ENCODE measurements at places on chromosomes 7 and 10.

- DNase-seq, result no peak
These were observed 105.0 kb downstream of the TES start for GRCh38 chr7:116315293-116315692.

- DNase-seq, result peak; percentile 49
These were observed 44.5 kb downstream of the STARD3NL start for GRCh38 chr7:38222481-38223096.

GRCh38 chr7:115435178-115435577 lies 513.3 kb downstream of the MDFIC start:
- DNase-seq, result no peak

GRCh38 chr7:87810130-87810529 lies 66.0 kb downstream of the SLC25A40 start:
- no peak for DNase-seq

DNA sequence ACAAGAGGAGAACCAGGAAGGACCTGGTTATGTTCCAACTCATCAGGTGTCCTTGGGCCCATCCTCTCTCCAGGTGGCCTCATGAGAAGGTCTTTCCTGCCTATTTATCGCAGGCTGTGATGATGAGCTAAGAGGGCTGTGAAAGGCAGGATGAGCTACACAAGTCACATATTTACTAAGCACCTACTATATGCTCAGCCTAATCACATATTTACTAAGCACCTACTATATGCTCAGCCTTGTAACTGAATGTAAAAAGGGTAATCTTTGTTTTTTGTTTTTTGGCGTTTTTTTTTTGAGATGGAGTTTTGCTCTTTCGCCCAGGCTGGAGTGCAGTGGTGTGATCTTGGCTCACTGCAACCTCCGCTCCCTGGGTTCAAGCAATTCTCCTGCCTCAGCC lies 44.2 kb upstream of the NPFFR1 start:
- no peak for DNase-seq

DNA sequence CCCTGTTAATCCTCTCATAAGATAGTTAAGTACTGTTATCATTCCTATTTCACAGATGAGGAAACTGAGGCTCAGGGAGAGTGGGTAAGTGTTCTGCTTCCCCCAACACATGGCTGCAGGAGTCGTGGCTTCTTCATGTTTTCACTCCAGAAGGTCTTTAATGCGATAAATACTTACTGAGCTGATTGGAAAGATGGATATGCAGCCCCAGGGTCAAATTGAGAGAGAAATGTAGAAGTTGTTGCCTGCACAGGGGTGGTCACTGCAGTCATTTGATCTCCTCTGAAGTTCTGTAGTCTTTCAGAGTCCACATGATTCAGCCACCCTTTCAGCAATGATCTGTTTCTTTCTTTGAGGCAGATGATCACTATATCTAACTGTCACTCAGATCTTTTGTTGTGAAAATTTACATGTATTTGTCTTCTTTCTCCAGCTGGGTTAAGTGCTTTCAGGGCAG lies 29.3 kb downstream of the CRCP start:
- DNase-seq, result no peak

DNA sequence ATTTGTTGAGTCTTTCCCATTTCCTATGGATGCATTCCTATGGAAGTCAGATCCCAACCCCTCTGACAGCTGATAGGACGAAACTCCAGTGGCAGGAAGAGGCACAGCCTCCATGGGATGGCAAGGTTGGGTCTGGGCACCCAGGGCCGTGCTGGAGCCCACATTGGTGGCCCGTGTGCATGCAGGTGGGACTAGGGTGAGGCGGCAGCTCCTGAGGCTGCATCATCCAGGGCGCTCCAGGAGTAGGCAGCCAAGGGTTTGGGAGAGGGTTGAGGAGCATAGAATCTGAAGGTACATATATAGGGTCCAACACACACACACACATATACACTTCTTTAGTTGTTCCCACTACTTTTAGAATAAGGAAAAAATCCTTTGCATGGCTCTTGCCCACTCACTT lies 81.4 kb upstream of the BMPER start:
- DNase-seq, result no peak

DNA sequence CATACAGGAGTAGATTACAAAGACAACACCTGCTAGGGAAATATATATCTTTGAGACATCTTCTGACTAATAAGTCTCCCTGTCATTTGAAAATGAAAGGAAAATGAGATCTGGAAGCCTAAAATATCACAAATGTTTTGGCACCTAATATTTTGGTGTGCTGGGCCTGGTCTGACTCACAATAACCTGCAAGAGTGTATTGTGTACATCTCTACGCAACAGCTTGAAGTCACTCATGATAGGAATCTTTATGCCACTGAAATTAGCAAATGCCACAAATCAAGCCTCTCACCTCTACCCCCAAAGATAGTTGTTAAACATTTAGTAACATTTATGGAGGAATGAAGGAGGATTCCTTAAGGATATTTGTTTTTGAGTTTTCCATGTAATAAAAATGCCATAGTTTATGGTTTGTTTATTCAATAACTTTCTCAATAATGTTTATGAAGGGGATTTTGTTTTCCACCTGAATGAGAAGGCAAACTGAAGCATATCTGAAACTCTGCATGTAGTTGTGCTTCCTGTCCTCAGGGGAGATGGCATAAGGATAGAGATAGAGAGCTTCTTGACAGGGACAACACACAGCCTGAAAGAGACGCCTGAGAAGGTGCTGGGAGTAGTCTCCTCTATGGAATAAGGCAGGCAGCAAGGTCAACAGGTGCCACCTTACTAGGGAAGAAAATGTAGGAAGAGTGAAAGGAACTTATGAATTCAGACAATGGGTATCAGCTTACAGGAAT lies 197.4 kb downstream of the AHR start:
- no peak for DNase-seq

GRCh38 chr7:1325646-1326510 lies 93.2 kb downstream of the UNCX start:
- no peak for DNase-seq

GRCh38 chr7:28533731-28534531 lies 121.6 kb downstream of the CREB5 start:
- no peak for DNase-seq

DNA sequence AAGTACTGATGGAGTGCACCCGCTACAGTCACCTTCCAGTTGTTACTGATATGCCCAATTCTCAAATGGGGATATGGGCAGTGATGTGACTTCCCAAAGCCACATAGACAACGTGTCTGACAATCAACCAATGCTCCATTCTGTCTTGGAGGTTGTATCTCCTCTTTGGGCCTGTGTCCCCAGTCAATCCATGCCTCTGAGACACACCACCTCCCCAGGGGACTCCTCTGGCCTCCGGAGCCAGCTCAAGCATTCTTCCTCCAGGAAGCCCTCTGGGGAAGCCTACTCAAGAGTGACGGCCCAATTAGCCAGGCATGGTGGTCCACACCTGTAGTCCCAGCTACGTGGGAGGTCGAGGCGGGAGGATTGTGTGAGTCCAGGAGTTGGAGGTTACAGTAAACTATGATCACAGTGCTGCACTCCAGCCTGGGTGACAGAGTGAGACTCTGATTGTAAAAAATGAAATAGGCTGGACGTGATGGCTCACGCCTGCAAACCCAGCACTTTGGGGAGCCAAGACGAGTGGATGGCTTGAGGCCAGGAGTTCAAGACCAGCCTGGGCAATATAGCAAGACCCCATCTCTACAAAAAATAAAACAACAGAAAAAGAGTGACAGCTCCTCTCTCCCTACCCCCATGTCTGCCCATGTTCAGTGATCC lies 99.5 kb upstream of the TNRC18 start:
- no peak for DNase-seq

GRCh38 chr7:101218236-101219125 lies 516 bp downstream of the ZNHIT1 start:
- DNase-seq, result no peak

DNA sequence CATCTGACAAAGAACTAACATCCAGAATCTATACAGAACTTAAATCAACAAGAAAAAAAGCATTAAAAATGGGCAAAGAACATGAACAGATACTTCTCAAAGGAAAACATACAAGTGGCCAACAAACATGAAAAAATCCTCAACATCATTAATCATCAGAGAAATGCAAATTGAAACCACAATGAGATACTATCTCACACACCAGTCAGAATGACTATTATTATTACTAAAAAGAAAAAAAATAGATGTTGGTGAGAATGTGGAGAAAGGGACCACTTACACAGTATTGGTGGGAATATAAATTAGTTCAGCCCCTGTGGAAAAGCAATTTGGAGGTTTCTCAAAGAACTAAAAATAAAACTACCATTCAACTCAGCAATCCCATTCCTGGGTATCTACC lies 89.1 kb upstream of the ADO start:
- no peak for DNase-seq

- DNase-seq, result peak; percentile 23
These were observed 14.4 kb upstream of the STK17A start for GRCh38 chr7:43568529-43568928.

- no peak for DNase-seq
These were observed 7.7 kb downstream of the CHAT start for GRCh38 chr10:49621561-49621960.

DNA sequence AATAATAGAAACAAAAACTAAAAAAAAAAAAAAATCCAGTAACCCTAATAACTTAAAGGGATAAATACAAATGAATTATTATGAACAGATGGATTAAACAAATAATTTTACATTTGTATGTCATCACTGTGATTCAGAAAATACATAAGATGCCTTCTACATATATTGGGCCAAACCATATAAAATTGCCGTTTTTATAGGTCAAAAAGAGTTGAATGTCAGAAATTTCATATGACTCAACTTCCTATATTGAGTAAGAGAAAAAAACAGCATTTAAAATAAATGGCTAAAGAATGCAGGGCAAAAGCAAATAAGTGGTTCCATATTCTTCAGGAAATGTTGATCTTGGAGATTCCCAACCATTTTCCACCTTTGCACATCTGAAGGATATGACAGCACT lies 9.4 kb downstream of the SLC35B4 start:
- no peak for DNase-seq

DNA sequence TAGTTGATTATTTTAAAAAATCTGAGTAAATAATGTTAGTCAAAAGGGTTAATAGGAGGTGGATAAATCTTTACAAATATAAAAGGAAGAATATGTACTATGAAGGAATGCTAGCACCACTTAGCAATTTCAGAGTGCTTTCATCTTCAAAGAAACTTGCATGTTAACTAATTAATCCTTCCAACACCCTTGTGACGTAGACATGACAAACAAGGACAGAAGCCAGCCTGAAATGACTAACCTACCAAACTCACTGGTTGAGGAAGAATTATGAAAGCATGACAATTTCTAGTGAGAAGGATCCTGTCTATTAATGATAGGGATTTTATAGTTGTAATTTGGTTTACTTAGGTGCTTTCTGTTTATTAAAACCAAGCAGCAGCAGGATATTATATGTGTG lies 468.0 kb upstream of the FZD8 start:
- DNase-seq, result no peak

- DNase-seq, result no peak
These were observed 4.4 kb upstream of the WDR91 start for GRCh38 chr7:135215698-135216097.

DNA sequence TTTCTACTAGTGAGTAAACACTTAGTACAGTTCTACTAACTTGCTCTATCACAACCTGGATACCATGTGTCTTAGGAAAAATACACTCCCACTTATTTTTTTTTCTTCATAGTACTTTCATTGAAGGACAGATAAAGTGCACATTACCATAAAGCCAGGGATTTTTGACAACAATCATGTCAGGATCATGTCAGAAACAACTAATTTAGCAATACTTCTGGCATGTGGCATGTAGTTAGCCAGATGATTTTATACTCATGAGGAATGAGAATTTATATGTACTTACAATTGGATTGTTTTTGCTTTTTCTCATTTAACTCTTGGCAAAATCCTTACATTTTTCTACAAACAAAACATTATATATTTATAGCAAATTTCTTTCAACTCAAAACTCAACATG lies 630.7 kb upstream of the GRM3 start:
- DNase-seq, result no peak

- DNase-seq, result no peak
These were observed 21.6 kb downstream of the TES start for GRCh38 chr7:116231949-116232348.

- DNase-seq, result no peak
These were observed 191.0 kb downstream of the EVX1 start for GRCh38 chr7:27433581-27433980.

GRCh38 chr7:16484453-16485158 lies 19.1 kb upstream of the SOSTDC1 start:
- peak; percentile 29 for DNase-seq

DNA sequence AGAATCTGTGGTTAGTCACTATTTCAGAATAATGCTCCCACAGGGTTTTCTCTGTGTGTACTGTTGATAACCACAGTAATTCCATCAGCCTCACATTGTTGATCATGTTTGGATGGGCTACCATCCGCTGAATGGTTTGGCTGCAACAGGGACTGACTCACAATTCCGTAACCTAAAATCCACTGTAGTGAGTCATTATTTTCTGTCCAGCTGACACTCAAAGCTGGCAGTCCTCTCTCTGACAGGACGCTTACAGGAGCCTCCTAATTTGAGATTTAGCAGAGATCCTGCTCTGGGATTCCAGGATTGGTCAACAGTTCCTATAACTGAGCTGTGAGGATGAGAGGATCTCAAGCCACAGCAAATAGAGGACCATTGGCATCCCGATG lies 32.7 kb downstream of the VWA2 start:
- DNase-seq, result no peak

- no peak for DNase-seq
These were observed 12.2 kb upstream of the SAMD9L start for GRCh38 chr7:93160410-93160809.

DNA sequence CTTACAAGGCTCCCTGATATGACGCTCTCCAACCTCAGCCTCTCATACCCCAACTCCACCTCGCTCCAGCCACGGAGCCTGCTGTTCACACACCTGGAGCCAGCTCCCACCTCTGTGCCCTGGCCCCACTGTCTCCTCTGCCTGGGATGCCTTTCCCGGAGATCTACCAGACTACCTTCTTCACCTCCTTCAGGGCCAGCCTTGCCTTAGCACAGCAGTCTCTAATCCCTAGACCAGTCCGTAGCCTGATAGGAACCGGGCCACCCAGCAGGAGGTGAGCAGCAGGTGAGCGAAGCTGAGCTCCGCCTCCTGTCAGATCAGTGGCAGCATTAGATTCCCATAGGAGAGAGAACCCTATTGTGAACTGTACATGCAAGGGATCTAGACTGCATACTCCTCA lies 23.2 kb upstream of the SMURF1 start:
- DNase-seq, result no peak
